Endothelial cell of umbilical vein (primary cell): ENCODE measurements at places on chromosomes 2 and 18. TPM values are rescaled to one million over a fixed set of nuclear protein-coding genes. Genes with fewer than 3 reads are reported as not detected.

Gene BZW1
- total RNA-seq = 347 and 353 TPM in 2 replicates

Gene PIAS2
- 27.7 and 34.3 TPM in 2 replicates for total RNA-seq

Gene AKAIN1
- total RNA-seq = not detected in 2 replicates

Gene TLX2
- total RNA-seq = not detected in 2 replicates

GRCh38 chr2:45014016-45014702 is 4.9 kb upstream of the SIX2 start:
- DNase-seq = peak; percentile 47

DNA sequence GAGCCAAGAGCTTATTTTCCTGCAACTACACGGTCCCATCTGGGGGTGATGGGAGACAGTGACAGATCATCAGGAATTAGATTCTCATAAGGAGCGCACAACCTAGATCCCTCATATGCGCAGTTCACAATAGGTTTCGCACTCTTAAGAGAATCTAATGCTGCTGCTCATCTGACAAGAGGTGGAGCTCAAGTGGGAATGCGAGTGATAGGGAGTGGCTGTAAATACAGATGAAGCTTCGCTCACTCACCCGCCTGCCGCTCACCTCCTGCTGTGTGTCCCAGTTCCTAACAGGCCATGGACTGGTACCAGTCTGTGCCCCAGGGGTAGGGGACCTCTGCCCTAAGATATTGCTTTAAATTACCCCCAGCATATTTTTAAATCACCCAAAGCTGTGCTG is 10.8 kb downstream of the LRRFIP1 start:
- DNase-seq = no peak

- DNase-seq = no peak
Measured at GRCh38 chr2:46563186-46563585, 83.8 kb downstream of the TMEM247 start.

DNA sequence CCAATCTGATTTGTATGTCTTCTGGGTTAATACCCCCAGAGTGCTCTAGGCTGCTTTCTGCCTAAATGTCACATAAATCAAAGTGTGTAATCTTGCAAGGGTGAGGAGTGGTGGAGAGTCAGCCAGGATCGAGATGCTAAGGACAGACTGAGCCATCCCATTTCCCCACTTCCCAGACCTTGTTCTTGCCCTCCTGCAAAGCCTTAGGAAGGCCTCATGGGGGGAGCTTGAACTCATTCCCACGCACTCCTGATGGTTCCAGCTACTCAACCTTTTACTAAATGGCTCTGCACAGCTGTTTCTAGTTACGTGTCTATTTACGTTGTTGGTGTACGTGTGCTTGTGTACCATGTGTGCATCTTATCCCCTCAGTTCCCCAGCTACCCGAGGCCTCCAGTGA is 423.6 kb upstream of the TNP1 start:
- no peak for DNase-seq

DNA sequence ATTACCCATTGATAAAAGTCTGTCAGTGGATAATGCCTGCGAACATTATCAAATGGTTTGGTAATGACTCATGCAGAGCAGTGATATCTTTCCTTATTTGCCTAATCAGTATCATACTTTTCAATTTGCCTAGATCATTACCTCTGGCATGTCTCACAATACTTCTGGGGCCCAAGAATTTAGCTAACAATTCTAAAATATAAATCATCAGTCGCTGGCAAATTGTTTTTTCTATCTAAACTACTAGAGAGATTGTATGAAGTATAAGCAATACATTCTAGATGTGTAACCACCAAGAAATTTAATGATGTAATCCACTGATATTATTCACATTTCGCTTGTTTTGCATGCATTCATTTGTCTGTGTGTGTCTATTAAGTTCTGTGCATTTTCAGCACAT is 191.2 kb upstream of the CDH19 start:
- DNase-seq = no peak
